MV-4-11 (cell line): ENCODE measurements at places on chromosomes 6 and 20.

DNA sequence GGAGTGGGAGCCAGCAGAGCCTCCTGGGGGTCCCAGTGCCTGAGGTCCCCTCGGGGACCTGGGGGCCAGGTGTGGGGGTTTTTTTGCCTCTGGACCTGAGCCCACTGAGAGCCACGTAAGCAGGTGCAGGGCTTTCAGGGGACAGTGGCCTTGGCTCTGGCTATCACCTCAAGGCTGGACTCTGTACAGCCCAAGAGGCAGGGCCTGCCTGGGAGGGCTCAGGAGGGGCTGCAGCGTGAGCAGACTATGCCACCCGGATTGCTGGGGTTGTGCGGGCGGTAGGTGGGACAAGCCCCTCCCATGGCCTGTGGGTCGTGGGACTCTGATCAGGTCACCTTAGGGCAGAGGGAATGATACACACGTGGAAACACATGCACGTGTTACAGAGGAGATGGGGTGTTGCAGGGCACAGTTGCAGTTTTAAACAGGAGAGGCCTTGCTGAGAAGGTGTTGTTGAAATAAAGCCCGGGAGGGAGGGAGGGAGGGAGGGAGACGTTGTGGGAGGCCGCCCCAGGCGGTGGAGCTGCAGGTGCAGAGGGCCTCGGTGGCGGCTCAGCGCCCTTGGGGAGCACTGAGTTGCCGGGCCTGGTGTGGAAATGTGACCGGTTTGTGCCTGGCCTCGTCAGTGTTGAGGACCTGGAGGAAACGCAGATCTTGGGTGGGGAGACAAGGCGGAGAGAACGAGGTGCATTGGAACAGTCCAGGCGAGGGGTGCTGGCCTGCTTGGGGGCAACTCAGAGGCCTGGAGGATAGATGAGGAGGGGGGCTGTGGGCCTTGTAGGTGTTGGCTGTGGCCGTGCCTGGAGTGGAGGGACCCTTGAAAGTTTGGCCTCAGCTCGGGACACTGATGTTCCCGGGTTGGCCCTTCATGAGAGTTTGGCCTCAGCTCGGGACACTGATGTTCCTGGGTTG lies 2.3 kb downstream of the TCEA2 start:
- no peak for DNase-seq

DNA sequence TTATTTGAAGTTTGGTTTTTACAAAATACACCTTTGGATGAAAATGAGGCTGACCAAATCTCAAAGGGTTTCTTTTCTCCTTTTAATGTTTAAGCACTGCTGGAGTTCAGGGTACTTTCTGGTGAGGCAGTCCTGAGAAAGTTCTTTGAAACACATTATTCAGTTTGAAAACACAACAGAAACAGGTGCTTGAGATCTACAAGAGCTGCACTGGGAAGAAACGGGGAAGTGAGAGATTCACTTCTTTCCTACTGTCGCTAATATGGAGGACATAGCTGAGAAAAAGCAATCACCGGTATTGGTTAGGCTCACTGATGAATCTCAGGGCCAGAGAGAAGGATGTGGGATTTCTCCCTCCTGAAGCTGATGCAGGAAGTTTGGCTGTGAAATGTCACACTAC lies 22.9 kb upstream of the TMEM170B start:
- peak; percentile 71 for DNase-seq

DNA sequence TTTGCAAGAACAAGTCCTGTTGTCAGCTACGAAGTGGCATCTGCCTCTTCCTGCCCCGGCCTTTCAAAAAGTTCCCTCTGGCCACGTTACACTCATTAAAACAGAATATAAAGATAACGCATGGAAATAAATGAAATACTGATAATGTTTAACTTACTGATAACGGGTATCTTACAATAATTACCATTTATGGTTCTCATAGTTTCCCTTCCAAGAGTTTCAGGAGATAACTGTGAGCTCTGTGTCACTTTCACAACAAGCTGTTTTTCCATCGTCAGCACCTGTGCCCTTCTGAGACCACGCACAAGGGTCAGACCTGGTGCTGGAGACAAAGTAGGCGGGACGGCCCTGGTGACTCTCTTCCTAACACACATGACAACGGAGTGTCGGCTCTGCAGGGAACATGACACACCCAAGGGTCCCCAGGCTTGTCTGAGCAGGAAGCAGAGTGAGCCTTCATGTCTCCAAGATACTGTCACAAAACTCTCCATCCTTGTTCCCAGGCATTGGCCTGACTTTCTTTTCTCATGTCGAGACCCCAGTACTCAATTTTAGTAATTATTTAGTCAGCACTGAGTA lies 86.2 kb upstream of the THBS2 start:
- DNase-seq, result no peak

GRCh38 chr20:31740208-31740607 lies 1.1 kb downstream of the TPX2 start:
- DNase-seq, result peak; percentile 27

- no peak for DNase-seq
Observed at GRCh38 chr6:138044458-138044857, 62.8 kb downstream of the PERP start.

- DNase-seq, result no peak
Observed at GRCh38 chr6:111068866-111069234, 18.5 kb upstream of the SLC16A10 start.

DNA sequence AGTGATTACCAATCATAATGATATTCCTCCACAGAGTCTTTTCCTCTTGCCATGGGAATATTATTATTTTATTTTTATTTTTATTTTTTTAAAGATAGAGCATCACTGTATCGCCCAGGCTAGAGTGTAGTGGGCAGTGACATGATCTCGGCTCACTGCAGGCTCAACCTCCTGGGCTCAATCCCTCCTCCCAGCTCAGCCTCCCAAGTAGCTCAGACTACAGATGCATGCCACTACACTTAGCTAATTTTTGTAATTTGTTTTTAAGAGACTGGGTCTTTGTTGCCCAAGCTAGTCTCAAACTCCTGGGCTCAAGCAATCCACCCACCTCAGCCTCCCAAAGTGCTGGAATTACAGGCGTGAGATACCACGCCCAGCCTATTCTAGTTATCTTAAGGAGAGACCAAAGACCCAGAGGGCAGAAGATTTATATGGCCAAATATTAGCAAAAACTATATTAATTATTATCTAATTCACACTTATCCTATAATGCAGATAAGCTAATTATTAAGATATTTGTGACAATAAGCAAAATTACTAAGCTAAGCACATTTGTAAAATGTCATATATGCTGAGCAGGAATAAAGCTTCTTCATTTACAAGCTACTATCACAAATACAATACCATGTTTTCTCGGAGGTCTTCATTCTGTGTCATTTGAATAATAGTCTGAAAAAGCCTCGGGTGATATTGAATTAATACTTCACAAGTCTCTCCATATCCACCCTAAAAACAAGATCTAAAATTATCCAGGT lies 63.5 kb downstream of the HACE1 start:
- no peak for DNase-seq

DNA sequence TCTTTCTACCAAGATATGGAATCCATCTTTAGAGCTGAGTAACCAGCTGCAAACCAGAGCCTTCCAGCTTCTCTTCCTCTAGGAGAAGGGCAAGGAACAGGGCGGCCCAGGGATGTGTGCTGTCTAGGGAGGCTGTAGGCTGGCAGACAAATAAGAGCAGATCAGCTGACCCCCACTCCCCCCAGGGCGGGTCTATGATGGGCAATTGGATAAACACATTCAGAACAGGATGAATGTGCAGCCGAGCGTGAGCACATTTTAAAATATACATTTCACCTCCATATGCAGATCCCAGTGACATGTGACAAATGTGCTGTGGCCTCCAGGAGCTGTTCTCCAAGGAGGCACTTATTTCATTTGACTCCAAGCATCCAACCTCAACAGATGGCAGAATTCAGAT lies 580.1 kb downstream of the PTPRT start:
- no peak for DNase-seq

DNA sequence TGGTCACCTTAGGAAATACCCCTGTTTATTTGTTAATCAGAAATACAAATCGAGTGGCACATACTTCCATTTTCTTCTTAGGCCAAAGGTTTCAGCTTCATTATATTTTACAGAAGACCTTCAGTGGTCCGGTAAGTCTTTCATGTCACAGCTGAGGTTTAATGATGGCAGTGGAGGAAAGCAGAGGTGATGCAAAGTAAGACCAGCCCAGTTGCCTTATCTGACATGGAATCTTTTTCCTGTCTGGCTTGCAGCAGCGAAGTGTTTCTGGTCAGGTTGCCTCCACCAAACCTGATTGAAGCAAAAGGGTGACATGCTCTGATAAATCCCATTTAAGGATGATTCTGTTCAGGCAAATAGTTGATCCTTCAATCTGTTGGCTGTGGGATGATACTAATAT lies 100.0 kb downstream of the PRDM1 start:
- no peak for DNase-seq

- DNase-seq, result no peak
Observed at GRCh38 chr6:130420911-130421310, 55.1 kb downstream of the TMEM200A start.

DNA sequence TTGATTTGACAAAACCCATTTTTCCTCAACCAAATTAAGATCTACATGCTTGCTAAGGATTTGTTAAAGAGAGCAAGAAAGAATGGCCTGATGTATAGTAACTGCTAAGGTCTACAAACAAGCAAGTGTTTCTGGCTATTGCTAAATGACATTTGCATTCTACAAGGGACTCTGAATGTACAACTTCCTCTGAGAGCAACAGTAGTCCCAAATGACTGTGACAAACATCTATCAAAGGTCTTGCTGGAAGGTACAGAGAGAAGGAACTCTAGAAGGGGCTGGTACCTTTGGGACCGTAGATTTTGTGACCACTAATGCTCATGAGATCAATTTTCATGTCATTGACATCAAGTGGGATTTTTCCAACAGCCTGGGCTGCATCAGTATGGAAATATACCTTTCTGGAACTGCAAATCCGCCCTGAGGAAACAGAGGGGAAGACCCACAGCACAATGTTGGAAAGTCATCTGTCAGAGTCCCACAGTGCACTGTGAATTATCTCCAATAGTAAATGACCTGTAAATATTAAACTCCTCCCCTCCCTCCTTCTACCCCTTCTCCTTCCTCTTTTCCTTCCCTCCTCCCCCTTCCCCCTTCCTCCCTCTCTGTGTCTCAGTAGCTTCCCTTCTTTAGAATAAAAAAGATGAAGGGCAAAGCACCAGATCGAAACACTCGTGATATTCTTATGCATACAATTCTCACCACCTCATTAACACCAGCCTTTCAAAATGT lies 15.9 kb upstream of the CPNE1 start:
- peak; percentile 47 for DNase-seq

GRCh38 chr20:50217207-50217949 lies 26.7 kb downstream of the CEBPB start:
- no peak for DNase-seq

DNA sequence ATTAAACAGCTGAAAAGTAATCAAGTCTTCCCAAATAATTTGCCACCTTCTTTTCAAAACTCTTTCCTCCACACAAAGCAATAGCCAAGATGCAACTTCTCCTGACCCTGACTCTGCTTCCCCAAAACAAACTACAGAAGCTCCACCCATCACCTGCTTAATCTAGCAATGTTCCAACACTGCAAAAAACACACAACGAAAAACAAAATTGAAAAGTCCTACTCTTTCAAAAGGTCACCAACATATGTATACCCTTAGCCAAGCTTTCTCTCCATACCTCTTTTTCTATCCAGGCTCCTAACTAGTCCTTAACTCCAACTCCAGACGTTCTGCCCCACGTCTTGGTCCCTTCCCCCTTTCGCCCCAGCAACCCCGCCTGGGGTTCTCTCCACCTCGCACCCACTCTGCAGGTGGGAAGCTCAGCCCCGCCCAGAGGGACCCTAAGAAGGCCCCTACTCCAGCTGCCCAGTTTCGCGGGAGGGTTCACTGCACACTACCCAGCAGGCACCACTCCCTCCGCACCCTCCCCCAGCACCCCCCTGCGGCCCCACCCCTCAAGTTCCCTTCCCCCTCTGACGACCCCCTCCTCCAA lies 717 bp downstream of the CSNK2A1 start:
- DNase-seq, result peak; percentile 22

DNA sequence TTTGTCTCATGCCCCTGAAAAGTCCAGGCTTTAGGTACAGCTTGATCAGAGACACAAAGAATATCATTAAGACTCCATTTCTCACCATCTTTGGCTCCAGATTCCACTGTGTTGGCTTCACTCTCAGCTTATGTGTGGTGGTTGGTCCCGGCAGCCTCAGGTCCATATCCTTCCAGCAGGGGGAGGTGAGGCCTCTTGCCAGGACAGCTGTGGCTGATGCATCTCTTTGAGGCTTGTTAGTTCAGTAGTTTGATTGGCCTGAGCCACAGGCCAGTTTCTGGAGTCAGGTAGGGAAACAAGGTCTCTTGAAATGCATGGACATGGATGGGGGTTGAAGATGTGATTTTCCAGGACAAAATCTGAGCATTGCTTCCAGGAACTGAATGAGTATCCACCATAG lies 62.4 kb downstream of the JAG1 start:
- DNase-seq, result peak; percentile 7

GRCh38 chr20:62577490-62577836 lies 64.8 kb upstream of the SLCO4A1 start:
- DNase-seq, result no peak

DNA sequence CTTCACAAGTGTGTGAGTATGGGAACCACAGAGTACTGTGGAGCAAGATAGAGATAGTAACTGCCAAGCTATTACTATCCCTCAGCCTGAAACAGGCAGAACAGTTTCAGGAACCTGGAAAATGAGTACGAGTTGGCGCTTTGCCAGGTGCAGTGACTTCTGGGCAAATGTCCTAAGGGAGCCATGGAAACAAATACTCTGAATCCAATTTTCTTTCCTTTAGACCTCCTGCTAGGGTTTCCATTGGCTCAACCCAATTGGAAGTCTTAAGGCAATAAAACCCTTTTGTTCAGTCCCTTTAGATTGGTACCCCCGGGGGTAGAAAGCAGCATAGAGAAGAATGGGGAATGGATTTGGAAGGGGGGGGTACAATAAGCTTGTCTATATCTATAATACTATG lies 205.0 kb upstream of the EPHA7 start:
- DNase-seq, result no peak

- no peak for DNase-seq
Observed at GRCh38 chr6:151914484-151914883, 107.0 kb downstream of the ESR1 start.

GRCh38 chr6:135397172-135397952 lies 100.2 kb downstream of the AHI1 start:
- peak; percentile 28 for DNase-seq

DNA sequence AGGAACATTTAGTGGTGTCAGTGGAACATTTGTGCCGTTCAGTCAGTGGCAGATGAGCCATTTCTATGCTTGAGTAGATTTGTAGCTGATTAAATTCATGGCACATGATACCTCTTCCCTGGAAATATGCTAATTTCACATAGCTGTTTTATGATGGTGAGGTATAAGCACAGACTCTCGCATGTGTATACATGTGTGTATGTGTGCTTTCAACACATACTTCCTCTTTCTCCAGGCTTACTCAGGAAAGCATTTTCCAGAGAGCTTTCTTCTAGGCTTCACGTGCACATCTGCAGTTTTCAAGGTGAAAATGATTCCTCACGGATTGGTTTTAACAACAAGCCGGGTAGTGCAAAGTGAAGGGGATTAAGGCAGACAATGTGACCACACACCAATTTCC lies 396.5 kb downstream of the HDGFL1 start:
- DNase-seq, result no peak

- peak; percentile 1 for DNase-seq
Observed at GRCh38 chr6:133568970-133569889, 319.7 kb upstream of the TCF21 start.

GRCh38 chr6:6319952-6320811 lies at the start of gene F13A1:
Gene F13A1, minus strand, starts transcription at chr6:6320662. Its CDS starts 1,998 bp downstream, at chr6:6318664.
- peak; percentile 54 for DNase-seq

GRCh38 chr20:62503401-62504178 lies 27.8 kb upstream of the GATA5 start:
- DNase-seq, result no peak
